ENCODE measurements at places on chromosomes 6 and 20. TPM values are rescaled to one million over a fixed set of nuclear protein-coding genes. Genes with fewer than 3 reads are reported as not detected.

The ANKRD66 gene
- not detected for total RNA-seq

The MLN gene
- not detected for total RNA-seq

The PKIB gene
- 0.46 TPM for total RNA-seq

The POM121L2 gene
- total RNA-seq: not detected

The FLRT3 gene
- total RNA-seq: not detected

The PRSS16 gene
- 13.3 TPM for total RNA-seq

The UST gene
- total RNA-seq: 4.1 TPM

The BTNL2 gene
- total RNA-seq: 4.9 TPM

The C20orf204 gene
- 6.7 TPM for total RNA-seq

The CFAP206 gene
- 0.32 TPM for total RNA-seq

The OR2J3 gene
- total RNA-seq: not detected

The LINC00237 gene
- total RNA-seq: not detected

The DHX35 gene
- 13.0 TPM for total RNA-seq

The POU5F1 gene
- total RNA-seq: 0.86 TPM

The SRMS gene
- not detected for total RNA-seq

The SIRPG gene
- not detected for total RNA-seq

The RIMS1 gene
- not detected for total RNA-seq

The TMEM244 gene
- total RNA-seq: not detected

The SLC2A4RG gene
- 110 TPM for total RNA-seq

The GUCA1A gene
- not detected for total RNA-seq

The CDSN gene
- total RNA-seq: not detected

The GGTLC1 gene
- not detected for total RNA-seq

The PROKR2 gene
- total RNA-seq: not detected

The CALHM6 gene
- total RNA-seq: 1.8 TPM

The HLA-DQA1 gene
- 31.2 TPM for total RNA-seq

The GPR63 gene
- total RNA-seq: 1.6 TPM

The PPP1R18 gene
- 109 TPM for total RNA-seq

The CNKSR3 gene
- not detected for total RNA-seq

The SMPD2 gene
- total RNA-seq: 14.3 TPM

The NEDD9 gene
- total RNA-seq: 37.4 TPM

The SLC16A10 gene
- total RNA-seq: not detected

The FNDC1 gene
- total RNA-seq: 19.9 TPM

The PXT1 gene
- 0.25 TPM for total RNA-seq

The PHACTR3 gene
- total RNA-seq: not detected

The GRIK2 gene
- not detected for total RNA-seq

The SEL1L2 gene
- not detected for total RNA-seq

The RPS6KA2 gene
- 1.5 TPM for total RNA-seq

The TUBB gene
- 1,350 TPM for total RNA-seq

The WFDC10B gene
- not detected for total RNA-seq

The CST7 gene
- total RNA-seq: not detected

The LY86 gene
- total RNA-seq: 62.8 TPM

The EFCAB8 gene
- not detected for total RNA-seq

The SOX12 gene
- 43.8 TPM for total RNA-seq

The KCNB1 gene
- not detected for total RNA-seq

The PNLDC1 gene
- not detected for total RNA-seq
